ENCODE measurements at places on chromosomes 6 and 20.

- no peak for DNase-seq
Observed at GRCh38 chr6:89979481-89980119, 85.3 kb downstream of the GJA10 start.

DNA sequence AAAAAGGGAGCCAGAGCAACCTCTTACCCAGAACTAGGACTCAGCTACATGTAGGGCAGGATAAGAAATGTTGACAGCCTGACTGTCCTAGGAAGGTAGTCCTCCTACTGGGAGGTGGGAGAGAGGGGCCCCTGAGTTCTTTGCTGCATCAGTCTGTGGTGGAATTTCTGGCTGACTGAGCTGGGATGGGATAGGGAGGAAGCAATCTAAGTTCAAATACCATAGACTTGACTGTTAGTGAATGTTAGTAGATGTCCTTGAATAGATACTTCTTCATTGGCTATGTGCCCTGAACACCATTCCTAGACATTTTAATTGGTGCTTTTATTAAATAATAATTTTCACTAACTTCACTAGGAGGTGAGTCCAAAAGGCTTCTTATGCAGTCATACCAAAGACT, 1343.6 kb upstream of the CITED2 start:
- DNase-seq = no peak

DNA sequence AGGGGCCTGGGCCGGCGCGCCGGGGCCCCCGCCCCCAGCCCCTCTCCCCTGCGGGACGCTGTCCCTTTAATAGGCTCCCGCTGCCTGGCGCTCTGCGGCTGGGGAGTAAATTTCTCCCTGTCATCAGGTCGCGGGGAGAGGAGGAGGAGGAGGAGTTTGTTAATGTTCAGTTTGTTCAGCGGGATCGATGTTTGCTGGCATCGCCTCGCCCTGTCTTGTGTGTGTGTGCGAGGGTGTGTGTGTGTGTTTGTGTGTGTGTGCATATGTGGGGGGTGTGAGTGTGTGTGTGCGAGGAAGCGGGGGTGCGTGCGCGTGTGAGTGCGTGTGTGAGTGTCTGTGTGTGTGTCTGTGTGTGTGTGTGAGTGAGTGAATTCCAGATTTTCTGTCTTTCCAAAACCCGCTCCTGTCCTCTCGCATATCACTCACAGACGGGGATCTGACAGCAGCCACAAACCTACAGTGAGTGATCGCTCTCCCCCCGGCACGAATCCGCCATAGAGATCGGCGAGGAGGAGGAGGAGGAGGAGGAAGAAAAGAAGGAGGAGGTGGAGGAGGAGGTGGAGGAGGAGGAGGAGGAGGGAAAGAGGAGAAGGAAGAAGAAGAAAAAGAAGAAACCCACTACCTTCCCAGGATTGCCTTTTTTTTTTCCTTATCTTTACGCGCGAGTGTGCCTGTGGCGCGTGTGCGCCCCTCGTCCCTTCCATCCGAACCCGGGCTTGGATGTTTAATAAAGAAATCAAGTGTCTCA, at the start of gene TSHZ2:
Gene TSHZ2, plus strand, starts transcription at position 169 of the 748 bp plus-strand sequence. CDS start 936 bp downstream, outside the sequence.
- DNase-seq = no peak

GRCh38 chr6:12228447-12229146, 61.6 kb upstream of the EDN1 start:
- no peak for DNase-seq

DNA sequence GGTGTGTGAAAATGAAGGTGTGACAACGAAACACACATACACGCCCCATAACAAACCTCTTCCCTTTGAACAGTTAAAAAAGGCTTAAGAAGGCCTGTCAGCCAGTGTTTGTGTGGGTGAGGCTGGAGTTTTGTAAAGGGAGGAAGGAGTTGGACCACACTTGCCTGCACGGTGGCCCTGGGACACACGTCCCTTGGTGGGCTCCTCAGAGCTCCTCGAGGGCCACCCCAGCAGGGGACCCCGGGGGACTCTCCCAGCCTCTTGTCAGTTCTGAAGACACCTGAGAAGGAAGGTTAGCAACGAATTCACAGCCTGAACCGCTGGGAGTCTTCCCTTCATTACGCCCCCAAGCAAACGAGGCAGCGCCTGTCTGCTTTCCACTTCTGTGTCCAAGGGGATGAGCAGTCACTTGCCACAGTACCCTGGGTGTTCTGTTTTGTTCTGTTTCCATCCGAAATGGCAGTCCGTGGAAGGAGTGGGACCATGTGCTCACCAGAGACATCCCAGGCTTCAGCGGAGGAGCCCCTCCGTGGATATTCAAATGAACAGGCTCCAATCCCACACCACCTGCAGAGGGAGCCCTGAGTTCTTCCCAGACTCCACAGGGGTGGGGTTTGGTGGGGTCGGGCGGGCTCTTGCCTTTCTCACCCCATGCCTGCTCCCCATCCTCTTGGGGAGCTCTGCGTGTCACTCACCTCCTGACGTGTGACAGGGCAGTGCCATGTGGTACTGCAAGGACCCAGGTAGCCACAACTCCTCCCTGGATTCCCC, 68.6 kb downstream of the NRN1 start:
- no peak for DNase-seq

GRCh38 chr6:31702405-31702818, 712 bp downstream of the ABHD16A start:
- DNase-seq = no peak

GRCh38 chr6:91317247-91317835, 730.5 kb upstream of the MAP3K7 start:
- no peak for DNase-seq

DNA sequence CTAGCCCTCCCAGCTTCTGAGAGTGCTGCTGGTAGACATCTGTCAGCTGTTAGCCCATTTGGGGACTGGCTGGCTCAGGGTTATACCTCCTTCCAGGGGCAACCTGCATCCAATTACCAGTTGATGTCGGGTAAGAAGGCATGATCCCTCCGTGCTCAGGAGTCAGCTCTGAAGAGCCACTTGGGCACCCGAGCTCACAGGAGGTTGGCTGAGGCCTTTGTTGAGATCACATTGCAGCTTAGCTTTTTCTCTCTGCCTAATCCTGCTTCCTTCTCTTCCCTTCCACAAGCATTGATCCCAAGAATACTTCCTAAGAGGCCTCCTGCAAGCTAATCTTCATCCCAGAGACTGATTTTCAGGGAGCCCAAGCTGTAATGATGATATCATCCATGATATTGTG, 35.5 kb downstream of the SCP2D1 start:
- no peak for DNase-seq

DNA sequence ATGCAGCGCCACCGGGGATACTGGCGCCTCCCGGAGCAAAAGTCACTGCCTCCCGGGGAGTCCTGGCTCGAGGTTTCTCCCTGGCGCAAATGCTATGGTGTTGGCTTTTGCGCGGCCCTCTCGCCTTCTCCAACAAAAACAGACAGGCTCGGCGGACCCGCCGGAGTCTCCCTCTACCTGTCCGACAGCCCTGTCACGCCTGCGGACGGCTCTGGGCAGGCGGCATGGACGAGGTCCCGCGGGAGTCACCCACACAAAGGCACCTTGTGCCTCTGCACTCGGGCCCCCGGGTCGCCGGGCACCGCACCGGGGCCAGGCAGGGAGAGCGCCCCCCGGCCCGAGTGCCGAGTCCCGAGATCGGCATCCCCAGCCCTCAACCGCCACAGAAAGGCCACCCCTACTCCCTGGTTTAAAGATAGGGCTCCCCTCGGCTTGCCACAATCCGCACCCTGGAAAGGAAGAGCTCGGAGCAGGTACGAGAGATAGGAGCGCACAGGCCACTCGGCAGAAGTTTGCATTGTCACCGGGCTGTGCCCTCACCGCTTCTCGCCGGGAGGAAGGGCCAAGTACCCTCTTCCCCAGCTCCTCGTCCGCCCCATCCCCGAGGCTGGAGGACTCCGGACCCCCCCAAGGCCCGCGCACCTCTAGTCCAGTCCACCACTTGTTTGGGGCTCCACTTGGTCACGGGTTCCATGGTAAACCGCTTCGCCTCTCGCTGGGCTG, 903 bp downstream of the CNKSR3 start:
- no peak for DNase-seq

GRCh38 chr6:50927800-50928199, 109.1 kb downstream of the TFAP2B start:
- DNase-seq = no peak

GRCh38 chr6:3347247-3347646, 88.5 kb downstream of the PSMG4 start:
- DNase-seq = no peak

DNA sequence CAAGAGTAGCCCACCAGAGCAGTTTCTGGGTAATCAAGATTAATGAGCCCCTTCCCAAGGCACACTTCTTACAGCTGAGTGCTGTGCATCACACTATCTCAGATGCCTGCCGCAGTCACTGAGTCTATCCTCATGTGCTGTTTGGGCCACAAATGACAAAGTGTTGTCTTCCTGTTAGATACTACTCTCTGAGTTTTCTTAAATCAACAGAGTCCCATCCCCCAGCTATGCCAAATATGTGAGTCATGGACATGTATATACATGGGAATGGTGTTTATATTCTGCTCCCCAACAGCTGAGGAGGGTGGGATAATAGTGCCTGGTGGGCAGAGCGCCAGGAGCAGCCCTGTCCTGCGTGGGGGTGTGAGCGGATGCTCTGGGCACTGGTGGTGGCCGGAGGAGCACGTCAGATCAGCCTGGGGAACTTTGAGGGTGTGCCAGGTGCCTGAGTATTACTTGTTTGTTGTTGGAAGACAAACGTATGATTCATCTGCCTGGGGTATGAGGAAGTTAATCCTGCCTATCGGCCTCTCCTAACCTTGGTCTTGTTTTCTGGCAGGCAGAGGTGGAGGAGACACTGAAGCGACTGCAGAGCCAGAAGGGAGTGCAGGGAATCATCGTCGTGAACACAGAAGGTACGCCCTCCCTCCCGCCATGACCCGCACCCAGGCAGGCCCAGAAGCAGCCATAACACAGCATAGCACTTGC, 9.6 kb downstream of the DYNLRB1 start:
- DNase-seq = no peak

DNA sequence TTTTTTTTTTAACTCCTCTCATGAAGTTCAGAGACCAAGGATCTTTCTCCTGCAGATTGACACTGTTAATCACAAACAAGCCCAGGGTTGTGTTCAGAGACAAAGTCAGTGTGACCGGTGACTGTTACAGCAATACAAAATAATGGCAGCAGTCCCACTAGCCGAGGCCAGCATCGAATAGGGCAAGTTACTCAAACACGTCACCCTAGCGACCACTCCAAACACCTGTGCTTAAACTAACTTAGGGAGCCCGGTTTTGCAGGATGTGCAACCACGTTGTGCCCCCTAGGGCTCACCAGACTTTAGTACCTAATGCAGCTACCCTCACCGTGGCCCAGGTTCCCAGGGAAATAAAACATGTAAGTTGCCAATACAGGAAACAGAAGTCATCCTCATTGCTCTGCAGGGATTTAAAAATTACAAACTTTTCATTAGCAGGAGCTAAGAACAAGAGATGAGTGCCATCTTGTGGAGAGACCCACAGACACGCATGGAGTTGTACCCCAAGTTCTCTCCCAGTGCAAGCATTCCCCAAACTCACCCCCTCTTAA, 38.1 kb downstream of the FAM50B start:
- no peak for DNase-seq

GRCh38 chr20:51624157-51624731, 81.7 kb upstream of the NFATC2 start:
- DNase-seq = no peak

- DNase-seq = no peak
Observed at GRCh38 chr6:139965393-139965792, 590.9 kb upstream of the CITED2 start.

- DNase-seq = no peak
Observed at GRCh38 chr6:140039364-140039763, 664.9 kb upstream of the CITED2 start.

GRCh38 chr6:37480951-37481534, 18.6 kb downstream of the CCDC167 start:
- DNase-seq = no peak

- no peak for DNase-seq
Observed at GRCh38 chr6:150640556-150641209, 41.0 kb downstream of the PLEKHG1 start.

DNA sequence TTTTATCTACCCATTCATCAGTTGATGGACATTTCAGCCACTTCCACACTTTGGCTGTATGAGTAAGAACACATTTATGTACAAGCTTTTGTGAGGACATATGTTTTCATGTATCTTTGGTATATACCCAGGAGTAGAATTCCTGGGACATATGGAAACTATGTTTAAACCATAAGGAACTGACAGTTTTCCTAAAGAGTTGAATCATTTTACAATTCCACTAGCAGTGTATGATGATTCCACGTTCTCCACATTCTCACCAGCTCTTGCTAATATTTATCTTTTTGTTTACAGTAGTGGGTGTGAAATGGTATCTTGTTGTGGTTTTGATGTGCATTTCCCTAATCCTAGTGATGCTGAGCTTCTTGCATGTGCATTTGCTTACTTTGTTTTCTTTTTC, 338.1 kb downstream of the PLCB1 start:
- no peak for DNase-seq

DNA sequence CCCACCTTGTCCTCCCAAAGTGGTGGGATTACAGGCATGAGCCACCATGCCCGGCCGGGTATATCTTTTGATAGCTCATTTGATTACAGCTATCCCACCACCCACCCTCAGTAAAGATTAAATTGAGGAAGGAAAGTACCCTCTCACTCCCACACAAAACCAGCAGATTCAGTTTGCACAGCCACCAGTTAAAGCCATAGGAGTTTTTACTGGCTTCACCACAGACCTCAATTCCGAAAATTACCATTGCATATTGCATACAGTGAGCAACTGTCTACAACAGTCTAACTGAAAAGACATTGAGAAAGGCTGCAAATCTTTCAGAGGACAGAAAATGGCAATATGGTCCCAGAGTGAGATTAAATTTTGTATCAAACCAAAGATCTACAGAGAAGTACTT, 34.9 kb downstream of the ESF1 start:
- DNase-seq = no peak

GRCh38 chr6:20473518-20473917, 60.7 kb upstream of the CDKAL1 start:
- no peak for DNase-seq

DNA sequence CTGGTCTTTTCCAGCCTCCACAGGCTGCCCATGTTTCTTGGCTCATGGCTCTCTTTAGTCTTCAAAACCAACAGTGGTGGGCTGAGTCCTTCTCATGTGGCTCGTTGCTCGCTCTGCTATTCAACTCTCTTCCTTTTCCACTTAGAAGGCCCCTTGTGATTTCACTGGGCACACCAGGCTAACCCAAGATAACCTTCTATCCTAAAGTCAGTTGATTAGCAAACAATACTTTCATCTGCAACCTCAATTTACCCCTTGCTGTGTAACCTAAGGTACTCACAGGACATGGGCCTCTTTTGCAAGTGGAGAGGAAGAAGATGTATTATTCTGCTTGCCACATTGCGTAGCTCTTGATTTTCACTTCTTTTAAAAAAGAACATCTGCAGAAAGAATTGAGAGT, 79.6 kb downstream of the UTRN start:
- no peak for DNase-seq

Measured in activated gamma-delta T cell (primary cell).